Fibroblast of villous mesenchyme (primary cell): ENCODE measurements at places on chromosomes 16 and 17. TPM values are rescaled to one million over a fixed set of nuclear protein-coding genes. Genes with fewer than 3 reads are reported as not detected.

Gene TMEM101
- 40.2 and 40.3 TPM in 2 replicates for total RNA-seq

Gene GDPD3
- 0.32 and 0.43 TPM in 2 replicates for total RNA-seq

Gene CCDC144A
- 10.3 and 13.8 TPM in 2 replicates for total RNA-seq

Gene KCTD13
- 8.2 and 10.0 TPM in 2 replicates for total RNA-seq

Gene IGSF6
- under 0.01 TPM in 1 of 2 replicates, not detected in the other for total RNA-seq

Gene TEKT1
- total RNA-seq: not detected in 2 replicates

Gene GAN
- total RNA-seq: 8.4 and 9.1 TPM in 2 replicates

Gene PDE6G
- total RNA-seq: not detected in 2 replicates

Gene TPSG1
- total RNA-seq: not detected in 2 replicates

Gene ERBB2
- 42.2 and 47.1 TPM in 2 replicates for total RNA-seq

Gene MFAP4
- total RNA-seq: 17.7 and 28.7 TPM in 2 replicates

Gene CLEC10A
- not detected in 2 replicates for total RNA-seq

Gene ITGB4
- 0.32 and 1.3 TPM in 2 replicates for total RNA-seq

Gene RNFT1
- total RNA-seq: 15.8 and 23.3 TPM in 2 replicates

Gene ABCC3
- total RNA-seq: 14.5 and 39.3 TPM in 2 replicates

Gene PIK3R6
- total RNA-seq: not detected in 2 replicates

Gene SCNN1B
- not detected in 2 replicates for total RNA-seq

Gene NPIPB9
- 3.9 TPM in 2 replicates for total RNA-seq

Gene HSD17B1
- total RNA-seq: 3.5 and 11.9 TPM in 2 replicates

Gene AOC2
- 0.43 and 0.64 TPM in 2 replicates for total RNA-seq

Gene CD300LG
- not detected in 2 replicates for total RNA-seq

Gene PIGW
- 8.6 and 8.7 TPM in 2 replicates for total RNA-seq

Gene CPHXL2
- not detected in 2 replicates for total RNA-seq

Gene EXOC3L1
- not detected in 2 replicates for total RNA-seq

Gene NLRC5
- total RNA-seq: 44.0 and 67.6 TPM in 2 replicates

Gene LRRC37B
- 12.9 and 14.2 TPM in 2 replicates for total RNA-seq

Gene MARVELD3
- under 0.01 TPM in 1 of 2 replicates, not detected in the other for total RNA-seq

Gene ORC6
- 9.3 and 9.9 TPM in 2 replicates for total RNA-seq

Gene PYY
- total RNA-seq: not detected in 2 replicates

Gene KRTAP2-2
- total RNA-seq: not detected in 2 replicates

Gene C16orf92
- not detected in 2 replicates for total RNA-seq

Gene KCNJ18
- total RNA-seq: not detected in 2 replicates

Gene CDH13
- 47.5 and 72.2 TPM in 2 replicates for total RNA-seq

Gene STX8
- total RNA-seq: 91.1 and 114 TPM in 2 replicates

Gene LUC7L
- total RNA-seq: 44.1 and 52.7 TPM in 2 replicates

Gene SMIM5
- under 0.01 TPM in 1 of 2 replicates, not detected in the other for total RNA-seq

Gene NKD1
- total RNA-seq: under 0.01 TPM in 1 of 2 replicates, not detected in the other

Gene TEX14
- total RNA-seq: under 0.01 and 0.43 TPM in 2 replicates

Gene SRL
- total RNA-seq: under 0.01 and 0.43 TPM in 2 replicates

Gene KREMEN2
- under 0.01 TPM in 1 of 2 replicates, not detected in the other for total RNA-seq

Gene CORO1A
- 1.6 and 3.5 TPM in 2 replicates for total RNA-seq

Gene KRT20
- not detected in 2 replicates for total RNA-seq

Gene ANKRD40CL
- not detected in 2 replicates for total RNA-seq

Gene TOP2A
- total RNA-seq: 39.9 and 105 TPM in 2 replicates

Gene MT1A
- 1.3 and 1.9 TPM in 2 replicates for total RNA-seq

Gene BAIAP3
- under 0.01 and 0.32 TPM in 2 replicates for total RNA-seq

Gene PRSS36
- total RNA-seq: under 0.01 and 0.32 TPM in 2 replicates

Gene KRTAP4-1
- total RNA-seq: not detected in 2 replicates

Gene USP31
- total RNA-seq: 9.3 and 11.2 TPM in 2 replicates

Gene NACA2
- total RNA-seq: not detected in 2 replicates

Gene ROGDI
- 20.7 and 24.5 TPM in 2 replicates for total RNA-seq

Gene KRTAP1-5
- total RNA-seq: 11.0 and 16.4 TPM in 2 replicates

Gene CIBAR2
- total RNA-seq: not detected in 2 replicates

Gene RGS11
- 0.64 and 0.86 TPM in 2 replicates for total RNA-seq
